ENCODE measurements at places on chromosomes 2 and 18. TPM values are rescaled to one million over a fixed set of nuclear protein-coding genes. Genes with fewer than 3 reads are reported as not detected.

GRCh38 chr2:64244037-64244416 is 99.8 kb upstream of the PELI1 start:
- no peak for DNase-seq

- no peak for DNase-seq
Observed at GRCh38 chr2:219533930-219534661, 9.5 kb downstream of the CHPF start.

GRCh38 chr18:74632351-74632679 is 34.6 kb downstream of the ZNF407 start:
- no peak for DNase-seq

DNA sequence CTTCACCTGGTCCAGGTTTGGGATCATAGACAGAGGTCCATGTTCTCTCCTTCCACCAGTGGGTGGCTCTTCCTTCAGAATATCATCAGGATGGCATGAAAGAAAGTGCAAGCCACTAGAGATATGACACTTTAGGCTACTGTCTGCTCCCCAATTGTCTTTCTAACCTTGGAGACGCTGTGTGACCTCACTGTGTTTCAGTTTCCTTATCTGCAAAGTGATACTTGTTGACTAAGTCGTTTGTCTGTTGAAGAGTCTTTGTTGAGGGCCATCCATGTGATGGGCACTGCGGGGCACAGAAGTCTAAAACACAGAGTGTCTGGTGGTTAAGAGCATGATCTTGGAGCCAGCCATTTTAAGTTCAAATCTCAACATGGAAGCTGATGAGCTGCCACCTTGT is 259.9 kb upstream of the THSD7B start:
- DNase-seq = no peak

- DNase-seq = no peak
Observed at GRCh38 chr18:24586662-24587360, 126.4 kb downstream of the HRH4 start.

DNA sequence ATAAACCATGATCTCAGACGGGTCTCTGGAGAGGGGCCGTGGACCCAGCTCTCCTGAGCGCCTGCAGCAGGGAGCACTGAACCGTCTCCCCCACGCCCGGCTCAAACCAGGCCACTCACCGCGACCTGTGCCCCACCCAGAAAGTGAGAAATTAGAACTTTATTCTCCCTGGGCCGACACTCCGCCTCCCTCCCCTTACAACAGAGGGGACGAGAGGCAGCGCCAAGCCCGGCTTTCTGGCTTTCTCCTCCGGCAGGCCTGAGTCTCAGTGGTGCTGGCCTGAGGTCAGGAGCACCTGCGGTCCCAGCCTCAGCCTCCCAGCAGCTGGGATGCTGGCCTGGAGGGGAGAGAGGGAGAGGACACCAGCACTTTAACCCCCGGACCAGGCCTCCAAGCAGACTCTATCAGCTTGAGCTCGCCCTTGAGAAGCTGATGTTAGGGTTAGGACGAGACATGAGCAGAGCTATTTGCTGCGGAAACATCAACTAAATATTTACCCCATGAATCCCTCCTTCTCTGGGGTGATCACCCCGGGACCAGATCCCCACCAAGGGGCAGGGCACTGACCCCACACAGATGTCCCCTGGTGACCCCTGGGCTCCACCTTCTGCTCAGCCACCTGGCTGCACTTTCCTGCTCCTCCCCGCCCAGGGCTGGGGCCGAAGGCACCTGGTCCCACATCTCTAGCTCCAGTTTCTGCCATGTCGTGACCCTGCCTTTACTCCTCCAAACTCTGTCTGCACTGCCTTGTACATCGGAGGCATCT is 856.3 kb upstream of the SALL3 start:
- DNase-seq = no peak

DNA sequence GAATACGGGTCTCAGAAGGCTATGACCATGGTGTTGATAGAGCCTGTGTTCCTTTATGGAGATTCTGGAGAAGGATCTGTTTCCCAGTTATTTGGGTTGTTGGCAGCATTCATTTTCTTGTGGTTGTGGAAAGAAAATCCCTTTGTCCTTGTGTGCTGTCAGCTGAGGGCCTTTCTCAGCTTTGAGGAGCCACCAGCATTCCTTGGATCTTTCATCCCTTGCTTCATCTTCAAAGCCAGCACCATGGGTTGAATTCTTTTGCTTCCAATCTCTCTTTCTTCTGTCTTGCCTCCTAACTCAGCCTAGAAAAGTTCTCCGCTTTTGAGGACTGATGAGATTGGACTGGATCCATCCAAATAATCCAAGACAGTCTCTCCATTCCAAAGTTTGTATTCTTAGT is 103.2 kb upstream of the MMADHC start:
- no peak for DNase-seq

Gene SLC4A3
- total RNA-seq = 0.29 TPM

Gene TLK1
- total RNA-seq = 109 TPM

Gene CCDC74B
- 1.6 TPM for total RNA-seq

Gene SLC14A1
- 1.1 TPM for total RNA-seq

Data from mucosa of descending colon (tissue), 3 donors.